ENCODE measurements at places on chromosomes 2 and 18.

GRCh38 chr2:16226943-16227664 is 286.8 kb downstream of the MYCN start:
- no peak for DNase-seq

GRCh38 chr2:128525653-128526052 is 207.0 kb upstream of the HS6ST1 start:
- no peak for DNase-seq

GRCh38 chr18:11665587-11665986 is 23.5 kb upstream of the GNAL start:
- DNase-seq = no peak

DNA sequence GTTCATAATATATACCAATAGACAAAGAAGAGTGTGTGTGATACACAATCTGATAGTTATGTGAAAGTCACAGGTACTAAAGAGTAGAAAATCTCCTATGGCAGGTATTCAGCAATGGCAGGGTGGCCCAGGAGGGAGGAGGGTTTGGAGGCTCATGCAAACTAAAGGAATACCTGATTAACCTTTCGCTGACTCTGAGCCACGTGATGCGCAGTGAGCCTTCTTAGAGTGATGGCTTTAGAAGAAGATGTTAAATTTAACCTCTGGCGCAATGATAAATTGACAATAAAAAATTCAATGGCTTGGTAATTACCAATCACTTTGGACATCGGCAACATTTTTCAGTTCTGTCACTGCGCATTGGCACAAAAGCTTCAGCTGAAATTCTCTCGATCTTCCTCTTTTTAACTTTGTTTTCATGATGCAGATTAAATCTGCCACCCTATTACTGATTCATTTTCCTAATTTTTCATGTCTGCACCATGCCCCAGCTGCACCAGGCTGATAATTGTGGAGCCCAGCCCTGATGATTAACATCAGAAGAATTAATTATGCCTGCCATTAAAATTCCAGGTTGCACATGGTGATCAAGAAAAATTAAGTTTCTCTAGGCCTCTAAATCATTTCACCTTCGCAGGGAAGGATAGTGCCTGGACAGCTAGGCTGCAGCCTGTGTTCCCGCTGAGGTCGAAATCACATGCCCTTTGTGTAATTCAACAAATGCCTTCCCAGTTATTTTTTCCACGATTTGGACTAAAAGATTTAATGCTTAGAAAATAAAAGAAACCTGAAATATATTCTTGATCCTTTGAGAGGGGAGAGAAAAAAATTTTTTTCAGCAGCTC is 250.6 kb upstream of the HNRNPA3 start:
- DNase-seq = no peak

DNA sequence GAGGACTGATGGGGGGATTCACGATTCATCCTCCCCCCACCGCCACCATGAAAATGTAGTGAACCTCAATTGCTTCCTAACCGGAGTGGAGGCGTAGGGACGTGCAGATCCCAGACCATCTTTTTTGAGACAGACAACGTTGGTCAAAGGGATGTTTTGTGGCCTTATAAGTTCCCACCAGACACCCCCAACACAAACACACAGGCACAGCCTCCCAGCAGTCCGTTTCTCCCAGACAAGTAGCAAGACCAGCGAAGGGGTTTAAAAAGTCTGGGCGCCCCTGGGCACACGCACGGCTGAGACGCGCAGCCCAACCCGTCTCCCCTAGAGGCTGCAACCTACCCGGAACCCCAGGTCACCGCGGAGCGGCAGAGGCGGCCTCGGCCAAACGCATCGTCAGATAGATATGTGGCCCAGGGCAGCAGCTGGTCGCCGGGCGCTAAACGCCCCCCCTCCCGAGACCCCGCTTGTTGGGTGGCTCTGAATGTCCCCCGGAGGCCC is 1.3 kb downstream of the GBX2 start:
- DNase-seq = no peak
